ENCODE measurements at places on chromosomes 6 and 20.
A peak's percentile ranks its signal among the peaks of the same experiment; 100 is the strongest.

DNA sequence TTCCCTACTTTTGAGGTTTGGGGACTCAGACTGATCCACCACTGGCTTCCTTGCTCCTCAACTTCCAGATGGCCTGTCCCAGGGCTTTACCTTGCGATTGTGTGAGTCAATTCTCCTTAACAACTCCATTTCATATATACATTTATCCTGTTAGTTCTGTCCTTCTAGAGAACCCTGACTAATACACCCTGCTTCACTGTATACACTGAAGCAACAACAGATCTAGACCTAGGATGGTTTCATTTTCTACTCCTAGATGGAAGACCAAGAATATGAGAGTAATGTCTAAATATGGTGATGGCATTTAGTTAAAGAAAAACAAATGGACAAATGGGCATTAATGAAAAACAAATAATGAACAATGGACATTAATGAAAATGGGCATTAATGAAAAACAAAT is 225.6 kb downstream of the LMBRD1 start:
- DNase-seq, result no peak

GRCh38 chr6:28960846-28961500 is 37.2 kb upstream of the TRIM27 start:
- no peak for DNase-seq

DNA sequence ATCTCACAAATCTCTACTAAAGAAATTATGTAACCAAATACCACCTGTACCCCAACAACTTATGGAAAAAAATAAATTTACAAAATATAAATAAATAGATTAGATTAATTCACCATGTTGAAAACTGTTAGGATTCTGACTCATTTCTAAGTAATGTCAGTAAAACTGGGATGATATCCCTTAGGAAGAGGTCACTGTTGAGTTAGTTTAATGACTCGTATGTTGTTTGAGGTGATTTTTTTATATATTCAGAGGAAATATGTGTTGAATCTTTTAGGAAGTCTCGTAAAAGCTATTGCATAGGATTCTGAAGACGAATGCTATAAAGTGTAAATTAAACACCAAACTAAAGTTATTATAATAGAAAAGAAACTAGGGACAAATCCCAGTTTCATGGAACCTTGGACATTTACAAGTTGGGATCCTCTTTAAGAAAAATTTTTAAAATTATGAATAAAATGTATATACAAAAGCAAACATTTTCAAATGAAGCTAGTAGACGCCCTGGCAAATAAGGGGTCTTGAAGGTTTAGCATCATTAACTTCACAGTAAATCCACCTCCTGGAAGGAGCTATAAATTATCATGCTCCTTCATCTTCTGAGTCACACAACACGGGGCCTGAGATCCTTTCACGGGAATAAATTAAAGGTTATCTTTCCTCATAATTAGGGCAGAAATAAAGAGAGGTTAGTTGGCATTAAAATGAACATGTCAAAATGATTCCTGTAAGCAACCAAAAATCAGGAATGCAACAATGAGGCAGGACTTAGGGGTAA is 37.0 kb upstream of the POU3F2 start:
- DNase-seq, result no peak

GRCh38 chr20:32652739-32653526 is 20.8 kb downstream of the C20orf203 start:
- peak; percentile 75 for DNase-seq

- no peak for DNase-seq
Observed at GRCh38 chr6:126773112-126773805, 345.2 kb upstream of the RSPO3 start.

- no peak for DNase-seq
Observed at GRCh38 chr20:57499676-57500075, 25.3 kb downstream of the CTCFL start.

GRCh38 chr20:11447371-11448100 is 470.2 kb upstream of the BTBD3 start:
- no peak for DNase-seq

DNA sequence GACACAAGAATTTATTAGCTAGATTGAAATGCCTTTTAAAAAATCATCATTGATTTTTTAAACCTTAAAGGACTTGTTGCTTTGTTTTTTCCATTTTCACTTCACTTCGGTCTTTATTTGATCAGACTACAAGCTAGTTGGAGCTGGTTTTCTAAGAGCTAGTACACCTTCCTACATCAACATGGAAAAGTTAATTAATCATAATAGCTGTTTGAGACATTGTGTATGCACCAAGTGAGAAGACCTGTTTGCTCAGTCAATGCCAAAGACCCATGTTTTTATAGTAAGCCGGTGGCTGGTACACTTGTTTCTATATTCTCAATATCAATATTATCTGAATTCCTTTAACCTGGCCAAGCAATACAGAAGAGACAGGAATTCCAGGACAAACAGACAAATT is 310.2 kb upstream of the SGK1 start:
- no peak for DNase-seq

DNA sequence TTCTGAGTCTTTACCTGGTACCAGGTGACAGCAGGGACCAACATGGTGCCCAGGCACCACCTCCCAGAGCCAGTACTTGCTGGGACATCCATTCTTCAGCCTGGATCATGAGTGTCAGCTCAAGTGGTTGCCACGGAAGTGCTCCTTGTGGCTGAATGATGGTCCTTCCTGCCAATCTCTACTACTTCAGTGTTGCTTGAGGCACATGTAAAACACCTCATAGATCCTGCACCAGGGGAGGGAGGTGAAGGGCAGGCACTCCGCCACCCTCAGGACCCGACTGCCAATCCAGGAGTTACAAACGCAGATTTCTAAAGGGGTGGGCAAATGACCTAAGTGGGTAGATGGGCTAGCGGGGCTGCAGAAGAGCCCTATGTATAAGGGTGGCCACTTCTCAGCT is 226.0 kb downstream of the PREX1 start:
- DNase-seq, result no peak

DNA sequence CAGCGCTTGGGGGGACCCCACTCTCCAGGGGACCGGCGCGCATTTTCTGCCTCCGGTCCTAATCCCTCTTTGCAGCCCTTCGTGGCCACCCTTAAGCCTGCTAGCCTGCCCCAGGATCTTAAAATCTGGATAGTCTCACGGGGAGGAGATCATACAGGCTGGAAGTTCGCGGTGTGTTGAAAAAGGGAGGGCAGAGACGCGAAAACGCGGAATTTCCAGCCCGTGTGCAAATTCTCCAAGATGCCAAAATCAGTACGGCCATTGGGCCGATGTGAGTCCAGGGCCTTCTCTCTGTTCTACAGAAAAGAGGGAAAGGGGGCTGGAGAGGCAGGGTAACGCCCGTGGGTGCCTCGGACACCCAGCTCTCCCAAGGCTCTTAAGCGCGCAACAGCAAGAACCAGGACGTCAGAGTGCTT is 9.4 kb downstream of the NR2E1 start:
- no peak for DNase-seq

DNA sequence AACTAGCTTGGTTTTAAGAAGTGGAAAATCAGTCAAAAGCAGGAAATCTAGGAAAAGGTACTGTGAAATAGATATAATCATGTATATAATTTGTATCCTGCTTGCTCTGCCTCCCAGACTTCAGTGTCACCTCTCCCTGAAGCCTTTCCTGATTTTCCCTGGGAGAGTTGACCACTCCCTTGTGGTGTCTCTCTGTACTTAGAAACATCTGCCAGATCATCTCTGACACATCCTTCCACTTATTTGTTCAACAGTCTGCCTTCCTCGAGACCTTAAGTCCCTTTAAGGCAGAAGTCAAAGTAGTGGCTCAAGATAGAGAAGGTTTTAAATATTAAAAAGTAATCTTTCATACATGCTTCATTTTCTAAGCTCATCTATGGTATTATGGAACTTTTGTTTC is 236.5 kb downstream of the CDKAL1 start:
- DNase-seq, result no peak

DNA sequence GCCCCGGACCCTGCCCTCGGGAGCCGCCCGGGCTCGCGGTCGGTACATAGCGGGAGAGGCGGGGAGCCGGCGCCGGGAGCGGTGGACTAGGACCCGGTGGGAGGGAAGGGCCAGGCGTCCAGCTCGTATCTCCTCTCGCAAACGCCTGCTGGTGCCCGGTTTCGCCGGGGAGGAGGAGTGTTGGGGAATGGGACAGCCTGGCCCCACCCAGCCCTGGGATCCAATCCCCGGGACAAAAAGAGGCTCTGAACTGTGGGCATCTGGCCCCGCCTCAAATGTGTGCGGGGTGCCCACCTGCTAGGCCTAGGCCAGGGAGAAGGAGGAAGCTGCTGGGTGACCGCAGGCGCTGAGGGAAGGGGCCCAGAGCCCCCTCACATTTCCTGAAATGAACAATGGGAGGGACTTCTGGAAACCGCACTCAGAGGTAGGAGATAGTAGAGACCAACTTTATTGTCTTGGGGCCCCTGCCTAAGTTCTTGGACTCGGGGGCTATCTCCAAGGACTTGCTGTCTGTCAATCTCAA is at the start of gene KCNK17:
Gene KCNK17, minus strand, starts transcription at position 147 of the 523 bp plus-strand sequence. Its CDS starts 99 bp downstream, at position 48.
- DNase-seq, result no peak

All from SW 1271 (cell line).